ENCODE measurements at places on chromosomes 5 and 9. TPM values are rescaled to one million over a fixed set of nuclear protein-coding genes. Genes with fewer than 3 reads are reported as not detected.

LCN9 gene
- not detected for total RNA-seq

GRCh38 chr9:125241863-125242739 lies 958 bp upstream of the HSPA5 start:
- DNase-seq, result peak; percentile 55

DNA sequence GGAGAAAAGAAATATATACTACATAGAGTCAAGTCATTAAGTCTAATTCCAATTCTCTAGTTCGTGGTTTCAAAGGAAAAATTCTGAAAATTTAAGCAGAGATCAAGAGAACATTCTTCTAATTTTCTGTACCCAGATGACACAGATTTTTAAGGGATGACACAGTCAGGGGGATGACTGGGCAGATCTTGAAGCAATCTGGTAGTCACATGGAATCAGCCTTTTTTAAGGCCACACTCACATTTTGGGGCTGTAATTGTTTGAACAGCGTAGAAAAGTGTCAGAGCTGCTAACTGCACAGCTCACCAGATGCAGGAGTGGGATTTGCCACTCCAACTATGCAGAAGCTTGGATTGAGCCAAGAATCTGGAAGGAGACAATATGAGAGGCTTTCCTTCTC lies 20.4 kb downstream of the PDE4D start:
- DNase-seq, result no peak

ASPN gene
- total RNA-seq, result 7.5 TPM

DNA sequence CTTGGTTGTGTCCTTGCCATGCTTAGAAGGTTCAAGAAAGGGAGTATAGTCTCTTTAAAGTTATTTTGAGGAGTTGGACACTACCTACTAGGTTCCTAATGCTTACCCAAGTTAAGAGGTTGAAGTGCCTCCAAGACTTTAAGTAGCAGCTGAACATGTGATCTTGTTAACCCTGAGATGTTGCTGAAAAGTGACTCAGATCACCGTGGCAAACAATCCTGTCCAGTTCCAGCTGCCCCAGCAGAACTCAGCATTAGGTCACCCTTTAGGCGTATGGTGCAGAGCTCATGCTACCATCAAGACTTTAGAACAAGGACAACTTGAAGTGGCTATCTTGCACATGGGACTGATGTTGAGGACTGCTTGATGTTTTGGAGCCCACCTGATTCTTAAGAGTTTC lies 22.5 kb downstream of the ZNF462 start:
- no peak for DNase-seq

DNA sequence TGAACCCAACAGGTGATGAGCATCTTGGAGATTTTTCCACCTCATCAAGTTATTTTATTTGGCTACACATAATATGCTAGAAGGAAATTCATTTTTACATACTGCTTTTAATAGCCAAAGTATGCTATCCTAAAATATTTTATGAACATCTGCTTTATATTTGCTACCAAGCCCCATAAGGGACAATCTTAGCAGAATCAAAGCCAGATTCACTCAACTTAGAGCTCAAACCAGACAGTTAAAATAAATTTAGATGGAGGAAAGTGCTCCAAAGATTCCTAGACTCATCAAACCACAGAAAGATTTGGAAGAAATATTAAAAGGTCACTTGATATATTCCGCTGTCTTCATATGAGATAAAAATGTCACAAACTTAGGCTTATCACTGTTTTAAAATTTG lies 637.1 kb upstream of the CCNG1 start:
- DNase-seq, result no peak

GRCh38 chr9:27634879-27635278 lies 61.6 kb upstream of the C9orf72 start:
- no peak for DNase-seq

GRCh38 chr5:42858687-42859086 lies 47.0 kb upstream of the SELENOP start:
- no peak for DNase-seq

GRCh38 chr5:93636837-93637236 lies 53.8 kb downstream of the NR2F1 start:
- no peak for DNase-seq

DNA sequence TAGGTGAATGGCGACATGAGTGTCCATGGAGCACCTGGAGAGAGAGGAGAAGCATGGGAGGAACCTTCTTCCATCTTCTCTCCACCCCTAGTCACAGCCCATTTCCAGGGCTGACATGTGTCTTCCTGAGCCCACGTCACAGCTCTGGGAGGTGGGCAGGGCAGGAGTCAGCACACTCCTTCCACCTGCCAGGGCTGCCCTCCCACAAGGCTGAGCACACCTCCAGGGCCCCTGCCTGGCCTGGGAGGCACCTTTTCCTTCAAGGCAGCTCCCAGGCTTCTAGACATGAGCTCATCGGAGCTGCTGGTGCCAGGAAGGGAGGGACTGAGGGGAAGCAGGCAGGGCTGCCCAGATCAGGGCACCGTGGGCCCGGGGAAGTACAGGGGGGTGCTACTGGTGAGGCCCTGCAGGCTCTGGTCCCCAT lies 13.6 kb upstream of the SYNPO start:
- peak; percentile 65 for DNase-seq

BTNL3 gene
- total RNA-seq, result not detected

GRCh38 chr5:2746561-2747032 lies 4.9 kb downstream of the IRX2 start:
- no peak for DNase-seq

DNA sequence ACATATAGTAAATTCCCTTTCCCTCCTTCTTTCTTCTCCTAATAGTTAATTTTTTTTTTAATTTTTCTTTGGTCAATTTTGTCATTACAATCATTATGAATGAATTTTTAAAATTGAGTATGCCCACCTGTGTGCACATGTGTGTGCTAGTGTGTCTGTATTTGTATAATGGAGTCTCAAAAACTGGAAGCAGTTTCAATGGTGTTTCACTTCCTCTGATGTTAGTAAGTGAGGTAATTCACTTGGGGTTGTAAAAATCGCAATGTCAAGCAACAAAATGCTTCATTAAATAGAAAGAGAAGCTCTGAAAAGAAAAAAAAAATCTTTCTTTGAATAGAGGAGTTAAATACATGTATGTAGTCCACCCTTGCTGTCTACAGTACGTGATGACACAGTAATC lies 1467.6 kb upstream of the NUDT12 start:
- no peak for DNase-seq

- DNase-seq, result no peak
Measured at GRCh38 chr9:80062567-80062966, 490.8 kb downstream of the TLE4 start.

GRCh38 chr9:122392714-122393113 lies 21.9 kb downstream of the PTGS1 start:
- no peak for DNase-seq

DNA sequence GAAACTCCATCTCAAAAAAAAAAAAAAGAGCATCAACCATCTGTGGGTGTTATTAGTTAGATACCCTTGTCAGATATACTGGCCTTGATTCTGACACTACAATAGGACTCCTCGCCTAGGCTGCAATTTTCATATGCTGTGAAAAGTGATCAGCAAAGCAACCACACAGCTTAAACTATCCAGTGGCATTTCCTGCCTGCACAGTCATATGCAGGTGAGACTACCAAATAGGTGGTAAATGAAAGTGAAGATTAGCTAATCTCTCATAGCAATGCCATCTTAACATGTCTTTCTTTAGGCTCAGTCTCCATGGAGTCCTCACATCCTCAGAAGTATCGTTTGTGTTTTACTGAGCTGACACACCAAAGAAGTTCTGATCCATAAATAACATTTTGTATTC lies 40.8 kb downstream of the GRAMD2B start:
- no peak for DNase-seq

DNA sequence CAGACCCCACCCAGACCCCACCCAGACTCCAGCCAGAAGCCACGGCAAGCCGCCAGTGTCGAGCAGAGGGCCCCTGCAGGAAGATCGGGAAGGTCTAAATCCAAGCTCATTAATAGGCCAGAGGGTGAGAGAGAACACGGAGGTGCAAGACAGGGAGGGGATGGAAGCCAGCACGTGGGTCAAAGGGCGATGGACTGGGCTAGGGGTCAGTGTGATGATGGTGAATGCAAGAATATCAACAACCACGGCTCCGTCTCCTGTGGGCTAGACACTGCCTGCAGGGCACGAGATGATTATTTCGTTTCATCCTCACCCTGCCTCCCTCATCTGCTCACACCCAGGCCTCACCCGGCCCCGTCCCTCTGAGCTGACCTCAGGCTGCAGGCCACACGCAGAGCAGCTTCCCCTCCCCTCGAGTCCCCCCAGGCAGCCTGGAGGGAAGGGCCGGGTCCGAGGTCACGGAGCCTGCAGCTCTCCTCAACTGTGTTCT lies 122.0 kb downstream of the COL23A1 start:
- DNase-seq, result no peak

DNA sequence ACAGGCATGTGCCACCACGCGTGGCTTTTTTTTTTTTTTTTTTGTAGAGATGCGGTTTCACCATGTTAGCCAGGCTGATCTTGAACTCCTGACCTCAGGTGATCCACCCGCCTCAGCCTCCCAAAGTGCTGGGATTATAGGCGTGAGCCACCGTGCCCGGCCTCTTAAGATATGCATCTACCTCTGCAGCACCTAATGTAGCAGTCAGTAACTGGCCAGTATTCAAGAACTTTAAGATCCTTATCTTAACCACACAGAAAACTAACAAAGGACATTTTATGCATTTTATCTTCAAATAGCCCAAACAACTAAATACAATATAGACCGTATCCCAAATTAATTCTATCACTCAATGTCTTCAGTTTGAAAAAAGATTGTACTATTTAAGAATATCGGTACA lies 618.7 kb downstream of the TLE1 start:
- DNase-seq, result no peak

DNA sequence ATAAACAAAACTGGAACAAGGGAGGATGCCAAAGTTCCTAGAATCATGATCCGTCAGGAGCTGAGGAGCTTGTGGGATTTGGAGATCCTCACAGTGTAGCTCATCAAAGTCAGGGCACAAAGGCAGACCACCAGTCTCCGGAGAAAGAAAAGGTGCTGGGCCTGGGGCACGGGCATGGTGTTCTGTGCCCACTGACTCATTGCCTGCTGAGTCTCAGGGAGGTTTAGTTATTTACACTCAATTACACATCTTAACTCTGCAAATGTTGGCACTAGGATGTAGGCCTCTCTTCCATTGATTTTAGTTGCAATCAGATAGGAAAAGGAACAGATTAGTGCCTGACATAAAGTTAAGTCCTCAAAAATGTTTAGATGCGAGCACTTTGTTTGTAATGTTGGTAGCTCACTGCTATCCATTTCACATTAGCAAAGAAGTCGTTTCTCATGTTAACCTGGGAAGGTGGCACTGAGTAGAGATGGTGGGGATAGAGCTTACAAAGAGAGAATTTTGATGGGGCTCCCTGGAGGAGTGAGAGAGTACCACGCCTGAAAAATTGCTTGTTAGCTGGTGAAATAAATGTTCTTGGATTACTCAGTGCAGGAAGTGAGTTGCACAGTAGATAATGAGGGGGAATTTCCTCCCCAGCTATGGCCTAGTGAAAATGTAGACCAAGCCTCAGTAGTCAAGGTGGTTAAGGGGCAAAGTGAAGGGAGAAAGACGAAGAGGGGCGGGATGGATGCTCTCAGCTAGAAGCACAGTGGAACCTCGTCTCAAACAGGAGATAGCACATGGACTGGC lies 109.5 kb upstream of the CD180 start:
- no peak for DNase-seq

GRCh38 chr5:17185773-17186172 lies 31.7 kb upstream of the BASP1 start:
- DNase-seq, result no peak

DNA sequence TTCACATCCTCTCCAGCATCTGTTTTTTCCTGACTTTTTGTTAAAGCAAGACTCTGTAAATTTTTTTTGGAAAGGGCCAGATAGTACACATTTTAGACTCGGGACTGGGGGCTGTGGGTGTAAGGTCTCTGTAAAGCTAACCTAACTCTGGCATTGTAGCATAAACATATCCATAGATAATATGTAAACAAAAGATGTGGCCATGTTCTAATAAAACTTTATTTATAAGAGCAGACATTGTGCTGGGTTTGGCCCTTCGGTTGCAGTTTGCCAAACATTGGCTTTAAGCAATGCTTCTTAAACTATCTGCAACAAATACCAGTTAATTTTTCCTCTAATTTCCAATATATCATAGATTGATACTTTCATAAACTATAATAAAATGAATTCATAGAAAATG lies 605.2 kb downstream of the EBF1 start:
- DNase-seq, result no peak

ZFAND5 gene
- 282 TPM for total RNA-seq

- DNase-seq, result no peak
Measured at GRCh38 chr5:169942181-169942580, 38.1 kb downstream of the INSYN2B start.

DNA sequence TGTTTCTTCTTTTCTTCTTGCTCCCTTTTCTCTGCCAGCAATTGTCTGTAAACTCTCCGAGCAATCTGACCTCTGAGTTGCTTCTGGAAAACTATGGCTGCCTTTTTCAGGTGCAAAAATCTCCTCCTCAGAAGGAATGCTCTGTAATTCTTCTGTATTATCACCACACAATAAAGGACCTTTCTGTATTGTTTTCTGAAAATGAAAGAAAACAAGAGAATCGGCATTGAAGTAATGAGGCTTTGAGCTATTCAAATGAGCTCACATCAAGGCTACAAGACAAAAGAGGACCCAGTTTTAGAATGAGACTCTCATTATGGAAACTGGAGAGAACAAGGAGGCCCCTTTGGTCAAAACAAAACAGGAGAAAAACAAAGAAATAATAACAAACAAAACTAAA lies 86.2 kb upstream of the RETREG1 start:
- DNase-seq, result no peak

GRCh38 chr5:106873568-106873967 lies 797.2 kb downstream of the EFNA5 start:
- DNase-seq, result no peak

DNA sequence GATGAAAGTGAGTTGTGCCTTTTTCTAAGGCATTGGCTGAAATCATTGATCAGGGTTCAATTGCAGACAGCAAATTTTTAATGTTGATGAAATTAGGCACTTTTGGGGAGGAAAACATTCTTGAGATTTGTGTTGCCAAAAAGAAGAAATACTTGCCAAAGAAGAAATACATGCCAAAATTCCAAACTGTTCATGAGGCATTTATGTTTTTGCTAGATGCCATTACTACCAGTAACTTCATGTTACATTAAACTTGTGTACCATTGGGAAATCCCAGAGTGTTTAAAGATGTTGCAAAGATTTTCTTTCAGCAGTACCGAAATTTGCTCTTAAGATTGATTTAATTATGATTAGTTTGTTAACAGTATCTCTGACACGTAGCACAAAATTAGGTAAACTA lies 7.0 kb downstream of the XRCC4 start:
- DNase-seq, result no peak

DNA sequence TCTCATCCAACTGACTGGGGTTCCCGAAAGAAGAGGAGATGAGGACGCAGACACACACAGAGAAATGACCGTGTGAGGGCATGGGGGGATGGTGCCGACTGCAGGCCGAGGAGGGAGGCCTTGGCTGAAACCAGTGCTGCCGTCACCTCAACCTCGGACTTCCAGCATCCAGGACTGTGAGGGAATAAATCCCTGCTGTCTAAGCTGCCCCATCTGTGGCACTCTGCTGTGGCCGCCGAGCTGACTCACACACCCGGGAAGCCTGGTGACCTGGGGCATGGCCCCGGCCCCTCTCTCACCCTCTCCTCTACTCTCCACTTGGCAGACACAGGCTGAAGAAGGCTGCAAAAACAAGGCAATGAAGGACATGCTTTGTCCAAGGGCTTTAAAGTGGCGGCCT lies 4.4 kb upstream of the COL5A1 start:
- no peak for DNase-seq

- no peak for DNase-seq
Measured at GRCh38 chr9:76516871-76517270, 57.9 kb downstream of the GCNT1 start.

GRCh38 chr9:120507936-120508510 lies 71.9 kb downstream of the CDK5RAP2 start:
- DNase-seq, result no peak

STPG3 gene
- total RNA-seq, result not detected

All from ureter (tissue), 1 donor.